ENCODE measurements at places on chromosomes 2 and 18.

GRCh38 chr18:74243127-74243526 is 48.6 kb downstream of the CYB5A start:
- DNase-seq: no peak

GRCh38 chr2:181074457-181074856 is 94.1 kb downstream of the UBE2E3 start:
- no peak for DNase-seq

DNA sequence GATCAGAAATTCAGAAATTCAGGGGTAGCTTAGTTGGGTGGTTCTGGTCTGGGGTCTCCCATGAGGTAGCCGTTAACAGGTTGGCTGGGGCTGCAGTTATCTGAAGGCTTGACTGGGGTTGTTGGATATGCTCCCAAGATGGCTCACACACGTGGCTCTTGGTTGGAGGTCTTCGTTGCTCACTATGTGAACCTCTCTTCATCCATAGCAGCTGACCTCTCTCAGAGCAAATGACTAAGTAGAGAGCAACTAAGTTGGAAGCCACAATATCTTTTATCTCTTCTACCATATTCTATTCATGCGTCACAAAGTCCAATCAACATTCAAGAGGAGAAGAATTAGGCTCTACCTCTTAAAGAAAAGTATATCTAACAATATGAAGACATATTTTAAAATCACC is 38.7 kb upstream of the SERTAD2 start:
- DNase-seq: no peak

DNA sequence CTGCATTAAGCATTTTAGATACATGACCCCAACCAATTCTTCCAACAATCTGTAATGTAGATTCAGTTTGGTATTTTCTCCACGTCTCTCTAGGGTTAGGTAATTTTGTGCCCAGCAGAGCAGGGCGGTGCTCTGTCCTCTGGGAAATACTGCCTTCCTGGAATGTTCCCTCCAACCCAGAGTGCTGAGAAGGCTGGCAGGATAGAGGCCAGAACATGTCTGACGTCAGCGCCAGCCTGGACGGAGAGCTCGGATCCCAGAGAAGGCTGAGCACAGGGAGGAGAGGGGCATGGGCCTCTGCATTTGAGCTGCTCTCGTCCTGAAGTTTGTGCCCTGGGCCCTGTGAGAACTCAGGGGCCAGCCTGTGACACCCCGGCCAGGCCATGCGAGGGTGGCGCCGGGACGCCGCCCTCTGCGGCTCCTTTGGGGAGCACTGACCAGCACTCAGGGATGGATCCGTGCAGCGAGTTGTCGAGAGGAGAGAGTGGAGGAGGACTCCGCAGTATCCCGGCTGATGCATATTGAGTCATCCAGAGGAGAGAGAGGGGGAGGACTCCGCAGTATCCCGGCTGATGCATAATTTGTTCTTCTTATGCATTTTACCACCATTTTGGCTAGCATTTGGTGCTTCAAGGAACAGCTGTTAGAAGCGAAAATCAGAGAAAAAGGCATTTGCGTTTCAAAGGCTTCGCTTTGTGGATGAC is 80.0 kb upstream of the PXDN start:
- DNase-seq: no peak

DNA sequence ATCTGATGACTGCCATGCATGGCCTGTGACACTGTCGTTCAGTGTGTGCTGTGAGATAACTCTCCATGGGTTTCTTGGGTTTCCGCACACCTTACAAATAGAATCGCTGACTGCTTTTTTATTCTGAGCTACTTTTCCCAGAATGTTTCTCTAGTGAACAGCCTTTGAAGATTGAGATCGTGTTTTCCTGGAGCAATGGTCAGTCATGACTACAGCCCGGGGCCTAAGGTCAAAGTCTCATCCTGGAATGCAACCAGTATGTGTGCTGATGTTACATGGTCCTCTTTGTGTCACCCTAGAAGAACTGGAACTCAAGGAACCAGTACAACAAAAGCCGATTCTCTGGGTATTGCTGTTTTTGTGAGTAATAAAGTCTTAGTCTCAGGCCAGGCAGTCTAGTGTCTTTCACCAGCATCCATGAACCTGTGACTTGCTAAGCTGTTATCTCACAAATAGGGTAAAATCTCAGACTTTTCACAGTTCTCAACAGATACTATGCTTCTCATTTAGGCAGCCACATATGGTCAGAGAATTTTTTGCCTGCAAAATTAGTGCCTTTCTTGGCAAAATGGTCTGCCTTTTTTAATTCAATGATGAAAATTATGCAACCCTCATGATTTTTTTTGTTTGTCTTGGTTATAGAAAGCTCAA is 124.9 kb upstream of the PIEZO2 start:
- DNase-seq: no peak

DNA sequence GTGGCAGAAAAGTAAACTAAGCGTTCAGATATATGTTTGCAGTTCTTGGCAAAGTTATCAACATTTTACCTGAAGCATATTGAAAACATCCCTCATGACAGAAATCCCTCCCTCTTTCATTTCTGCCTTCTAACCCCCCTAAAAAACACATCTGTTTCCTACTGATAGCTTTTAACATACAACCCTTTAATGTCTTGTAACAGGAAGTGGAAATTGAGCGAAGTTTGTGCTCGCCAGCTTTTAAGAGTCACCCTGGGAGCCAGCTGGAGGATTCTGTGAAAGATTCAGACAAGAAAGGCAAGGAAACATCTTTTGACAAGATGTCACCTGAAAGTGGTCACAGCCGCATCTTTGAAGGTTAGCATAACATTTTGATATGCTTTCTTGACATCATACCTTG is 247.4 kb downstream of the XIRP2 start:
- DNase-seq: no peak
